Activated T-cell treated with anti-CD3 and anti-CD28 coated beads for 24 hours (primary cell): ENCODE measurements at places on chromosomes 16 and 17.

- no peak for DNase-seq
Measured at GRCh38 chr17:70034158-70034557, 40.9 kb upstream of the KCNJ16 start.

DNA sequence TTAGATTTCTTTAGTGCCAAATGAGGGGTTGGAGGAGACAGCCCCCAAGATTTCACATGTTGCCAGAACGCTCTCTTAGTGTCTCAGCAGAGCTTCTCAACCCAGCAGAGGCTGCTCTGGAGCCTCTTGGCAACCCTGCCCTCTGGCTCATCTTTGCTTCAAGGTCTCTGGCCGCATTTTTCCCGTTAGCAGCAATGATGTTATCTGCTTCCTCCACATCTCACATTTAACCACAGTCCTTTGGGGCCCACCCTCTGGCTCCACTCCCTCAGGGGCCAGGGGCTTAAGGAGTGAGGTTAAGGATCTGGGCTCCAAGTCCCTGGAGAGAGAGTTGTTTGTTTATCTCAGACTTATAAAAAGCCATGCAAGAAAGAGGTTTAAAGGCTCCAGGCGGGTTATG lies 3.3 kb upstream of the XYLT1 start:
- no peak for DNase-seq

DNA sequence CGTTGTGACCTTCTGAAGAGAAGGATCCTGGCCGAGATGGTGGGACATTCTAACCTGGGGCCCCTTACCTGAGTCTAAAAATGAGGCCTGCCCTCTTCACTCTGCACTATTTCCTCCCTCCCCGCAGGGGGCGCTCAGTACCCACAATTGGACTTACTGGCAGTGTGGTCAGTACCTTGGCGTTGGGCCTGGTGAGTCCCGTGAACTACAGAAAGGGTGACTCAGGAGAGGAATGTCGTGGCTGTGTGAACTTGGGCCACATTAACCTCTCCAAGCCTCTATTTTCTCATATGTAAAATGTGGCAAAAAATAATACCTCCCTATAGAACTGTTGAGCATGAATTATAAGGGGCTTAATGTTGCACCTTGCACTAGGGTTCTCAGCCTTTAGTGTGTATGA lies 3.9 kb downstream of the RSAD1 start:
- DNase-seq = peak; percentile 66

DNA sequence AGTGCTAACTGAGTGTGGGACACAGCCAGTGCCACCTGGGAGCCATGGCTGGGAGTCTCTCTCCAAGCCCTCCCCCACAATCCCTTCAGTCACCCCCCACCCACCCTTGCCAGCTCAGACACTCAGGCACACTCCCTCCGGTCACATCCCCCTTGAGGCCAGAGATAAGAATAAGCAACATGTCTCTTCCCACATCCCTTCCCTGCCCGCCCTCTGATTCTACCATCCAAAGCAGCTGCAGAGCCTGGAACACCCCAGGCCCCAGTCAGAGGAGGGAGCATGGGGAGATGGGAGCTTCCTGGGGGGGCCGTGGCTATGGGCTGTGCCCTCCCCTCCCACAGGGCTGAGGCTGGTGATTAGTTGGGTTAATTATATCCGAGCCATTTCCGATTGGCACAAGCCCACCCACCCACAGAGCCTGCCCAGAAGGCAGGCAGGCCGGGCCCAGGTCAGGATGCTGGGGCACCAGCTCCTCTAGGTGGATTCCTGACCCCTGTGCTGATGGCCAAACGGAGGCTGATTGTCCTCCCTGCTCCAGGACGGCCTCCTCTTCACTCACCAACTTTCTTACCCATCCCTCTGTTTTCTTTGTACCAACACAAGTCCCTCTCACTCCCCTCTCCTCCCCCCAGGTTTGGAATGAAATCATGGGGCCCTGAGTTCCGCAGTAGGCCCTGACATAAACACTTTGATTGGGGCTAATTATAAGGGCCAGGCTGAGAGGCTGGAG lies 28.6 kb upstream of the MEIOC start:
- DNase-seq = no peak

DNA sequence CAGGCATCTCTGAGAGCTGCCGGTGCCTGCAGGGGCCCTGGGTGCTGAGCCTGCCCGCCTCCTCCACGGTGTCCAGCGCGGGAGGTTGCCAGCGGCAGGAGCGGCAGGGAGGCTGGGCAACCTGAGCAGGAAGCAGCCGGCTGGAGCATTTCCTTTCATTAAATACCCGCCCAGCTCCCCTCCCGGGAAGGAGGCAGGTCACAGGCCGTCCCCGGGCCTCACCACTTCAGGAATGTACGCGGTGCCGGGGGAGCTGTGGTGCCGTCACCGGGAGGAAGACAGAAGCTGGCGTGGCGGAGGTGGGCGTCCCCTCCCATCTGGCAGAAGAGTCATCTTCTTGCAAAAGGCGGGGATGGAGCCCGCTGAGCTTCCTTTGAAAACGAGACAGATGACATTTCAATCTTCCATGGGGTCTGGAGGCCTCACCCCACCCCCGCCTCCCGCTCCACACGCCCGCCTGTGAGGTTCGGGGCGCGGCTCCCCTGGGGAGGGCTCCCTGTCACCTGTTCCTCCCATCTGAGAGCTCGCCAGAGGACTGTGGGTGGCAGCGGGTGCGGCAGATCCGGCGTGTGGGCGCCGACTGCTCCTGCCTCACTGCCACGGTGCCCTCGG lies 16.0 kb downstream of the SOX8 start:
- peak; percentile 22 for DNase-seq

- no peak for DNase-seq
Measured at GRCh38 chr16:7304958-7305357, 27.7 kb upstream of the RBFOX1 start.
